ENCODE measurements at places on chromosomes 16 and 17. TPM values are rescaled to one million over a fixed set of nuclear protein-coding genes. Genes with fewer than 3 reads are reported as not detected.

- no peak overlapping the region for H3K4me3 ChIP-seq
- H3K36me3 ChIP-seq: no peaks in the 10 kb centered on the region
- no peak for DNase-seq
Measured at GRCh38 chr17:869086-869485, 86.9 kb downstream of the MRM3 start.

- peak overlapping the region; percentile 62 for H3K4me3 ChIP-seq
- H3K27ac ChIP-seq: peak overlapping the region; percentile 0
- no peaks in the 10 kb centered on the region for H3K36me3 ChIP-seq
- no peaks in the 10 kb centered on the region for H3K27me3 ChIP-seq
Measured at GRCh38 chr17:4375039-4375748, 8.7 kb upstream of the UBE2G1 start.

- no peaks in the 10 kb centered on the region for H3K27me3 ChIP-seq
- H3K4me1 ChIP-seq: peaks cover 16% of the 10 kb centered on the region
- H3K27ac ChIP-seq: no peak overlapping the region
Measured at GRCh38 chr16:2296661-2297505, 29.0 kb upstream of the RNPS1 start.

GRCh38 chr16:50673496-50674275 is 7.4 kb downstream of the SNX20 start:
- no peak overlapping the region for H3K4me3 ChIP-seq
- peaks cover 27% of the 10 kb centered on the region for H3K36me3 ChIP-seq
- no peaks in the 10 kb centered on the region for H3K27me3 ChIP-seq

- no peaks in the 10 kb centered on the region for H3K27me3 ChIP-seq
- H3K4me1 ChIP-seq: peaks cover 15% of the 10 kb centered on the region
- no peak for DNase-seq
- H3K4me3 ChIP-seq: no peak overlapping the region
- H3K36me3 ChIP-seq: no peaks in the 10 kb centered on the region
Measured at GRCh38 chr16:53084141-53084541, 29.4 kb downstream of the CHD9 start.

DNA sequence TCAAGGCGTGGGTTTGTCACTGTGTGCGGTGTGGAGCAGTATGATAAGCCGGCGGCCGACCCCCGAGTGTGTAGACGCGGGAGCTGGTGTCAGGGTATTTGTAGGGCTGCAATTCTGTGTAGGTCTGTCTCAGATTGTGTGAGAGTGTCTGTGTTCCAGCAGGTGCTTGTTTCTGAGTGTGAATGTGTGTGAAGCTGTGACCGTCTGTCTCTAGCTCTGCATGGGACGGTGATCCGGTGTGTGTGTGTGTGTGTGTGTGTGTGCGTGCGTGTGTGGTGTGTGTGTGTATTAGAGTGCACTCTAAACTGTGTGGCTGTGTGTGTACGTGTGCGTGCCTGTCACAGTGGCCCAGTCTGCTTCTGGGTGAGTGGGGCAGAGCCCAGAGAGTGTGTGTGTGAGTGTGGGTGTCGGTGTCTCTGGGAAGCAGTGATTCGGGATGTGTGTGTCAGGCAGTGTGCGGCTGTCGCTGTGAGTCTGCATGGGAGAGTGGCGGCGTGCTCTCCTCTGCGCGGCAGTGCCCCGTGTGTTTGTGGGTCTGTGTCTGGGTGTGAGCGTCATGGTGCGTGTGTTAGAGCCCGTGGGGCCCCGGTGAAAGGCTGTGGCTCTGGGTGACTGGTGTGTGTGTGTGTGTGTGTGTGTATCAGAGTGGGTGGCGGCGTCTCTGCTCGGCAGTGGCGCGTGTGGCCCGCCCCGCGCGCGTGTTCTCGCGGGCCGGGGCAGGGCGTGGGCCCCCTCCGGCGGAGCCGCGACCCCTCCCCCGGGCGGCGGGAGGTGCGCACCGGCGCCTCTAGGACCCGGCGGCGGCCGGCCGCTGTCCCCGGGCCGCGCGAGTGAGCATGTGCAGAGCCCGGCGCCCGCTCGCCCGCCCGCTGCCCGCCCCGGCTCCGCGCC is at the start of gene WSCD1:
Gene WSCD1 (plus strand): TSS at position 841 of the 891 bp plus-strand sequence. CDS start 10,280 bp downstream, outside the sequence.
- peaks cover 33% of the 10 kb centered on the region for H3K27me3 ChIP-seq
- H3K4me1 ChIP-seq: peaks cover 13% of the 10 kb centered on the region
- peak within 1 kb of the TSS; percentile 9 for H3K27ac ChIP-seq
- peak within 1 kb of the TSS; percentile 87 for H3K4me3 ChIP-seq
- no peak for DNase-seq

DNA sequence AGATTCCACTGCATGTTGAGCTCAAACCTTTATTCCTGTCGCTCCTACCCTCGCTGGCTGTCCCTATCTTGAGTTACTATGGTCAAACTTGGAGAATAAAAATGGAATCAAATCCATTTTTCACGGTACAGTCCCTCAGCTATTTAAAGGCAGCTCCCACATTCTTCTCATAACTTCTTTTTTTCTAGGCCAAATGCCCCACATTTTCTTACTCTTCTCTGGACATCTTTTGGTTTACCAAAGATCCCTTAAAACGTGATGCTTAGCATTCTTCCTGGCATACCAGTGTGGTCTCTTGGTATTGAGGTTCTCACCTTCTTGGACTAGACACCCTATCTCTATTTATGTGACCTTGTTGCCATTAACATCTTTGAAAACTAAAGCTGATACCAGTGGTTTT is 48.3 kb upstream of the MAF start:
- no peaks in the 10 kb centered on the region for H3K4me1 ChIP-seq
- H3K36me3 ChIP-seq: no peaks in the 10 kb centered on the region
- no peak overlapping the region for H3K4me3 ChIP-seq
- no peak overlapping the region for H3K27ac ChIP-seq
- H3K27me3 ChIP-seq: peaks cover 8% of the 10 kb centered on the region

FOXJ1 gene
- total RNA-seq: 0.48 TPM

DNA sequence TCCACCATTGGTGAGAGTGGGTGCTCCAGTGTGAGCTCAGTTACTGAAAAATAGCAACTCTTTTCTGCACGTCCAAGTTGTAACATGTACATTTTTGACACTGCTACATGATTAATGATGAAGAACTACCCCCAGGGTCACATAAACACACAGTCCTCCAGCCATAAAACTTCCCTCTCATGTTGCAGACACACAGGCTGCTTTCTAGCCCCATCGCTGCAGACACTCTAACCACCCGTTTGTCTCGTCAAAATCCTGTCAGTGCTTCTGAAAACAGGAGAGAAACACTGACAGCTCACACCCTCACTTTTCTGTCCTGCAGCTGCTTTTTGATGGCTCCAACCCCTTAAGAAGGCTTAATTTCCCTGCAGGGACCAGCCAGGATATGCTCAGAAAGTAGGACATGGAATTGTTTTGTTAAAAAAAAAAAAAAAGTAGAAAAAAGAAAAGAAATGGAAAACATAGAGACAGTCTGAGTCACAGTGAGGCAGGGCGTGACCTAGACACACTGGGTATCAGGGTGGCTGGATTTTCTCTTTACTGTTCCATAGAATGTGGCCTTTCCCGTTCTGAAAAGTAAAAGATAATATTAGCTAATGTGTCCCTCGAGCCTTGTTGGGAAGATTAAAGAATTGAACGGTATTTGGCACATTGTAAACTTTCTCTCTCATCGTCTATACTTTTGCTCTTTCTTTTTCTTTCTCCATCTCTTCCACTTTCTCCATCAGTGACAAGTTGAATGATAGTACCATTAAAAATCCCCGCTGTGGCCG is 20.7 kb upstream of the CCL5 start:
- no peak for DNase-seq
- H3K27me3 ChIP-seq: no peaks in the 10 kb centered on the region
- no peaks in the 10 kb centered on the region for H3K36me3 ChIP-seq
- peak overlapping the region; percentile 60 for H3K4me3 ChIP-seq
- peaks cover 62% of the 10 kb centered on the region for H3K4me1 ChIP-seq

- H3K4me3 ChIP-seq: no peak overlapping the region
- DNase-seq: peak; percentile 18
- H3K27ac ChIP-seq: no peak overlapping the region
- peaks cover 18% of the 10 kb centered on the region for H3K27me3 ChIP-seq
Measured at GRCh38 chr16:85046931-85047866, 19.6 kb downstream of the KIAA0513 start.

KRTAP4-1 gene
- total RNA-seq: not detected

CHP2 gene
- total RNA-seq: not detected

MYH1 gene
- total RNA-seq: not detected

DNA sequence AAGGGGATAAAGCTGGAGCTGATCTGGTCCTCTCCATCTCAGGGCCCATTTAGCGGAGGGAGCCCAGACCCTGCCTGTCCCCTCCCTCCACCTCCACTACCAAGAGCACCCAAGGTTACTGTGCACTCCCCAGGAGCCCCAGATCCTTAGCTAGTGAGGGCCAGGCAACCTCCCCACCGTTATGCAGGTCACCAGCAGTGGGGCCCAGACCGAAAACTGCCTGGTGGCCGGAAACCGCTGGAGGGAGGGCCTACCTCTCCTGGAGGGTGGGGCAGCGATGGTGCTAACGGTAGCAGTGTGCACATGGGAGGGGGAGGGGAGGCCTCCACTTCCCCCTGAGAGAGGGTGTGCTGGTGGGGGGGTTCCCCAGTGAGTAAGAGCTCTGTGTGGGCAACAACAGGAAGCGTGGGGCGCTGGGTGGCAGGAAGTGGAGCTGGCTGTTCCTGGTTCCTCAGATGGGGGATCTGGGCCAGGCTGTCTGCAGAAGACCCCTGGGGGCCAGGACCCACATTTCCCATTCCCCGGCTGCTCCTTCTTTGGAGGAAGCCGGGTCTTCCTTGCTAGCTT is 4.4 kb downstream of the FMNL1 start:
- no peaks in the 10 kb centered on the region for H3K36me3 ChIP-seq
- DNase-seq: peak; percentile 99
- no peaks in the 10 kb centered on the region for H3K27me3 ChIP-seq
- peaks cover 73% of the 10 kb centered on the region for H3K4me1 ChIP-seq
- peak overlapping the region; percentile 100 for H3K27ac ChIP-seq
- peak overlapping the region; percentile 90 for H3K4me3 ChIP-seq

- H3K27ac ChIP-seq: peak within 1 kb of the TSS; percentile 99
- H3K4me1 ChIP-seq: peaks cover 58% of the 10 kb centered on the region
- H3K4me3 ChIP-seq: peak within 1 kb of the TSS; percentile 99
- H3K36me3 ChIP-seq: peaks cover 24% of the 10 kb centered on the region
- DNase-seq: peak; percentile 96
Measured at GRCh38 chr17:63827002-63827800, at the start of the genes FTSJ3 and PSMC5. Gene FTSJ3, minus strand, starts transcription at chr17:63827663. Its CDS starts 761 bp downstream, at chr17:63826902. Gene PSMC5, plus strand, starts transcription at chr17:63827431. Its CDS starts 60 bp downstream, at chr17:63827491.

DNA sequence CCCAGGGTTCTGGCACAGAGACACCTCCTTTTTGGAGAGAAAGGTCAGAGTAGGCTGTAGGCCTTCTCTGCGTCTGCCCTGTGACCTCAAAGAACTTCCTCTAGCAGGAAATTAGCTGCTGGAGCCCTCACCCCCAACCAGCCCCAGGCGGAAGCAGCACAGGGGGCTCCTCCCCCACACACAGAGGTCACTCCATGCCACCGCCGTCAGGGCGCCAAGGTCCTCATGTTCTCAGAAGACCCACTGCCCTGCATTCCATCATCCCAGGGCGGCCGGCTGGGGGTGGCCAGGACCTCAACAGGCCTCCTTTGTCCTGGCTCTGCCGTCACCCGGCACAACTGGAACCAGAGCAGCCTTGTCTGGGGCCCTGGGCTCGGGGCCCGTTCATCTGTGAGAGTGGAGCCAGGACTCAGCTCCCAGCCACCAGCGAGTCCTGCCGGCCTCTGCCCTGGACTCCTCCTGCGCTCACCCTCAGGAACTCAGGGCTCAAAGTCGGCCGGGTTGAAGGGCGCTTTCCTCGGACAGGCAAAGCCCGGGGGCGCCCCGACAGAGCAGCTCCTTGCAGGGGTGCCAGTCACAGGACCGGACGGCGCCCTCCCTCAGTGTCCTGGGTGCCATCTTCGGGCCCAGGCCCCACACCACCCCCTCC is 1.2 kb downstream of the TMC6 start:
- H3K27ac ChIP-seq: peak overlapping the region; percentile 90
- peaks cover 39% of the 10 kb centered on the region for H3K4me1 ChIP-seq
- DNase-seq: peak; percentile 86
- no peaks in the 10 kb centered on the region for H3K27me3 ChIP-seq
- H3K4me3 ChIP-seq: peak overlapping the region; percentile 84
- H3K36me3 ChIP-seq: peaks cover 7% of the 10 kb centered on the region

CMTR2 gene
- 23.8 TPM for total RNA-seq

FDXR gene
- total RNA-seq: 16.7 TPM

DNA sequence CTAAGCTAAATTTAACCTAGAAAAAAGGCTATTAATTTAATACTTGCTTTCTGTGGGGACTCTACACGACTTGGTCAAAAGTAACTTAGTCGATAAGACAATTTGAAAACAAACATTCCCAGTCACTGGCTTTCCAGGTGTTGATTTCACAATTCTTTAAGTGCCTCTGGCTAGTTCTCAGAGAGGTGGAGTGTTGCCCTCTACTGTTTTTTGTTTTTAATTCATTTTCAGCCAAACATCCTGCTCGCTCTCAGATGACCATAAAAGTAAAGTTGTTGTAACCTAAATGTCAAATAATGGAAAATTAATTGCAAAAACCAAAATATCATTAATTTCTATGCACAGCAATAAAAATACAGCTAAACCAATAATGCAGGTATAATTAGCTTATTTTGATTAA is 107.1 kb downstream of the MYO1D start:
- H3K4me3 ChIP-seq: no peak overlapping the region
- H3K27me3 ChIP-seq: peaks cover 7% of the 10 kb centered on the region
- no peaks in the 10 kb centered on the region for H3K36me3 ChIP-seq
- H3K27ac ChIP-seq: no peak overlapping the region
